ENCODE measurements at places on chromosomes 12 and 14.
A peak's percentile ranks its signal among the peaks of the same experiment; 100 is the strongest.

DNA sequence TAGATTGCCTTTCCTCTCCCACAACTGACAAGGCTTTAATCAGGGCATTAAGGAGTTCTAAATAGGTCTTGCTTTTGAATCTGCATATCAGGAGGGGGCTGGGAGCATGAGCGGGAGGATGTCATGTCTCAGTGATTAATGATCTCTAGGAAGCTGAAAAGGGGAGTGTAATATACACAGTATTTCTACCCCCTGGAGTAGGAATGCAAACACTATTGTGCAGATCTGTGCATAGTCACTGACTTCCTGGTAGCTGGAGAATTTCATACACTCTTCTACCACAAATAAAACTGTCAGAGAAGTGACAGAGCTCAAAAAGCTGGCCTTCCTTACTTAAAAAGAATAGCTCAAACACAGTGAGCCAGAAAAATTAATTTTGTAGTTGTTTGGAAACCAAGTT is 65.8 kb downstream of the RIC8B start:
- peak; percentile 89 for DNase-seq

- DNase-seq, result no peak
Observed at GRCh38 chr14:105911006-105911847, 384.8 kb downstream of the TMEM121 start.

- no peak for DNase-seq
Observed at GRCh38 chr14:100032738-100033137, 32.5 kb upstream of the EVL start.

DNA sequence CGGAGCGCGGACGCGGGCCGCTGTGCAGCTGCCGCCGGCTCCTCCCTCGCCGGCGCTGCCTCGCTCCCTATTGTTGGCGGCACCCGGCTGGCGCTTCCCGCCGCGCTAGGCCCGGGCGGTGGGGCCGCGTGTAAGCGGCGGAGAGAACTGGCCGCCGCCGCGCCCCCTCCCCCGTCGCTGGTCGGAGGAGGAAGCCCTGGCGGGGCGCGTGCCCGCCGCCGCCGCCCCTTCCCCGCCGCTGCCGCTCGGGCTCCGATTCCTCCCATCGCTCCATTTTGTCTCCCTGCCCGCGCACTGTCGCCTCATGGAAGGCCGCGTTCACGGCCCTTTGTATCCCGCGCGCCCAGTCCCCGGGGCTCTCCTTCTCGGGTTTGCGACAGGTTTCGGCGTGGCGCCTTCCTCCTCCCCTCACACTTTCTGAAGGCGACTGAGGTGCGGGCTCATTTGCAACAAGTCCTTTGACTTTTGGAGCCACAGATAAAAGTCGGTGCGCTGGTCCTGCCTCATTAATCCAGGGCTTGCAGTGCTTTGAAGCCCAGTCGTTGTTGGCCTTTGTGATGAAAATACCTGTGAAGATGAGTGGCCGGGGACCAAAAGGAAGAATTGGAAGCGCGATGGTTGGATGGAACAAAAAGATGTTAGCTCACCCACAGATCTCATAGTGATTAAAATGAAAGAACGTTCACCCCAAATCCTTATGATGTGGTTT is 707 bp downstream of the CPSF6 start:
- no peak for DNase-seq

DNA sequence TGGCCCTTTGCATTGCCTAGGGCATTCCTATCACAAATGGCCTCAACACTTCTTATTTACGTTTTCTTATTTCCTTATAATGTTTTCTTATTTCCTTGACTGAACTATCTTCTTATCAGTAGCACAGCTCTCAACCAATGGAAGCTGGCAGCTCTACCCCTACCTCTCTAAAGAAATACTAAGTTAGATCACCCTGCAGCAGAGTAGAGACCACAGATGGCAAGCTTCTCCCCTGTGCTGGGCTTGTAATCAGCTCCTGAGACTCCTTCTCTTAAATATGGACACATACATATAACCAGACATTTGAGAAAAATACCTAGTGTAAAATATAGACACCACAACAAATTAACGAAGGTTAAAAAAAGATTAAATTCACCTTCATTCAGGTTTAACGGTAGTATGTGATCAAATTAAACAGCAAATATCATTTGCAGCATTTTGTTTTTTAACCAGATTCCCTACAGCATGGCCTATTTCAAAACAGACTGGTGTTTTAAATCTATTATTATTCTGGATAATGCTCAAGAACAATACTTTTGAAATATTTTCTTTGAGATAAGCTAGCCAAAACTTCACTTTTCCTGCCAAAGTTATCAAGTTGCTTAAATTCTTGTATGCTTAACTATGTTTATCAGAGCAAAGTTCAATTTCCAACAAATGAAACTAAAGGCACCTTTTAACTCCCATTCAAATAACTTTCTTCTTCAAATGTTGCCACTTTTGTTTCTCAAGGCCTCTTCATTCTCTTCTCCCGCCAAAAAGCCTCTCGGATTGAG is 54.3 kb downstream of the SLC41A2 start:
- DNase-seq, result no peak

- DNase-seq, result no peak
Observed at GRCh38 chr12:80766897-80767296, 50.2 kb downstream of the MYF5 start.

GRCh38 chr12:54428050-54429013 is 9.3 kb upstream of the ITGA5 start:
- DNase-seq, result no peak

GRCh38 chr14:95348395-95349080 is 28.8 kb upstream of the CLMN start:
- no peak for DNase-seq

DNA sequence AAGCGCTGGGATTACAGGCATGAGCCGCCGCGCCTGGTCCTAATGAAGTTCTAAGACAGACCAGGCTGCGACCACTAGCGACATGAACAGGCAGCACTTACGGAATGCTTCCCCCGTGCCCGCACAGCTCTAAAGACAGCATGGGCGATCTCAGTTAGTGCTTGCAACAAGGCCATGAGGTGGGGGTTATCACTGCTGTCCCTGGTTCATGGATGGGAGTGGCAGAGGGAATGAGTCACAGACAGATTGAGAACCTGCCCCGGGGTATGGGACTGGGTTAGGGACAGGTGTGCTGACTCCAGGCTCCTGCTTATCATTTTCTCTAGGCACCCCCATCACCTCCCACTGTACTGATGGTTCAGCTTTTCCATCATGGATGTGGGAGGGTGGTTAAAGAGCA is 160.9 kb downstream of the VRK1 start:
- DNase-seq, result no peak

- no peak for DNase-seq
Observed at GRCh38 chr14:99316281-99317163, 44.5 kb upstream of the BCL11B start.

- no peak for DNase-seq
Observed at GRCh38 chr14:105045710-105046326, 19.4 kb downstream of the GPR132 start.

GRCh38 chr12:52442600-52443061 is 8.5 kb upstream of the KRT75 start:
- DNase-seq, result no peak

GRCh38 chr14:91324606-91325575 is 80.4 kb upstream of the GPR68 start:
- no peak for DNase-seq

- peak; percentile 58 for DNase-seq
Observed at GRCh38 chr12:132399092-132400010, 70.0 kb upstream of the GALNT9 start.

GRCh38 chr12:27229367-27229766 is 14.7 kb upstream of the STK38L start:
- DNase-seq, result no peak

DNA sequence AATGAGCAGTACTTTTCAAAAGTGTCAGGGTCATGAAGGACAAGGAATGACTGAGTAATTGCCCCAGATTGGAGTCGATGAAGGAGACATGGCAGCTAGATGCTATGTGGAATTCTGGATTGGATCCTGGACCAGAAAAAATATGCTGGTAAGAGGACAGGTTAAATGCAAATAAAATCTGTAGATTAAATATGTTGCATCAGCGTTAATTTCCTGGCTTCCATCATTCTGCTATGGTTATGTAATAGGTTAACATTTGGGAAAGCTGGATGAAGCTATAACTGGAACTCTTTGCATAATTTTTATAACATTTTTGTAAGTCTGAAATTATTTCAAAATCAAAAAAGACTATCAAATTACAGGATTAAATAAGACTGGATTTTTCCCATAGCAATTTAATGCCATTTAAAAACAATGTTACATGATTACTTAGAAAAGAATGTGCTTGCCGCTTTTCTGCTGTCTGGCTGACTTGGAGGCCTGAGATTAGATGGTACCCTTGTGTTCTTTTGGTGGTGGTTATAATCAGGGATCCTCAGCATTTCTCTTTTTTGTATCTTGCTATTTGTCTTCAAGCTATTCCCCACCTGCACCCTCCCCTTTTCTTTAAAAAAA is 65.1 kb downstream of the FBXW8 start:
- DNase-seq, result no peak

All from DMS153 (cell line).